ENCODE measurements at places on chromosomes 12 and 14. TPM values are rescaled to one million over a fixed set of nuclear protein-coding genes. Genes with fewer than 3 reads are reported as not detected.

DNA sequence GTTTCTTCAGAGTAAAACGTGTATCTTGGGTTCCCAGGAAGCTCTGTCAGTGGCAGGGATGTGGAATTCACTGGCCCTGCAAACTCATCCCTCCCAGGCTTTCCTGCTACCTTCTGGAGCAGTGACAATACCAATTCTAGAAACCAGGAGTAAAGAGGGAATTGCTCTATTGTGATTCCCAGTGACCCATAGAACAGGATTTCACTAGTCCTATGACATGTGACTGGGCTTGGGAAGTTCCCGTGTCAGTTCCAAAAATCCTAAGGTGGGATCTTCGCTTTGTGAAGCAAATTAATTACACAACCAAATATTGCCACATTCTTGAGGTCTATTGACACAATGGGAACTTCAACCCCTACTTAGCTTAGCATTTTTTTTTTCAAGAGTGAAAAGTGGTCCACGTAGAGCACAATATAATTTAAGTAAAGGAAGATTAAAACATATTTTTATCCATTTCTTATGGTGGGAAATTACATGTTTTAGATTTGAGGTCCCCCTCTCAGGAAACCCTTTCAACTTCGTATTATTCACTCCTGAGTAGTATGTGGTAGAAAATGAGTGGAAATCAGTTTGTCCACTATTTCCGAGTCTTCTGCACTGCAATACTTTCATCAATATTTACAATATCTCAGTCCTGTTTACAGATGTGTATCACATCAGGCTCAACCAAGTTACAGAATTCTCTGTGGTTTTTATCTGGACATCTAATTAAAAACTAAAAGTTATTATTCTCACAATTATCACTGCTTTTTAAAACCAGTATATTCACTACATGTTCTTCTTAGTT lies 88.9 kb upstream of the SOX5 start:
- no peak for DNase-seq

GRCh38 chr12:92278378-92278828 lies 132.8 kb upstream of the BTG1 start:
- DNase-seq: no peak

DNA sequence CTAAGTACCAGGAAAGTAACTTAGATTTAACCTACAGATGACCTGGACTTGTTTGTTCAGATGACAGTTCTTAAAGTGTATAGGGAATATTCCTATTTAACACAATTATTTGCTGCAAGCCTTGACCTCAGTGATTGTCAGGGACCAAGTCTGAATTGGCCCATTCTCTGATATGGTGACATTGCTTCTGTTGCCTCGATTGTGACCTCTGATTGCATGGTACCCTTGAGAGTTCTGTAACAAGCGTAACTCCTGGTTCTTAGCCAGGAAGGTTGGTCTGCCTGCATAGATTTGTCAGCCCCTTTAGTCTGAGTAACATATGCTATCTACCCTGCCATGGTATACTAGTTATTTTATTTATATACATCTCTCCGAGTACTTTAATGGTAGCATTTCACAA lies 93.8 kb upstream of the ALX1 start:
- no peak for DNase-seq

GRCh38 chr12:51004504-51004903 lies 21.7 kb downstream of the SLC11A2 start:
- no peak for DNase-seq

DNA sequence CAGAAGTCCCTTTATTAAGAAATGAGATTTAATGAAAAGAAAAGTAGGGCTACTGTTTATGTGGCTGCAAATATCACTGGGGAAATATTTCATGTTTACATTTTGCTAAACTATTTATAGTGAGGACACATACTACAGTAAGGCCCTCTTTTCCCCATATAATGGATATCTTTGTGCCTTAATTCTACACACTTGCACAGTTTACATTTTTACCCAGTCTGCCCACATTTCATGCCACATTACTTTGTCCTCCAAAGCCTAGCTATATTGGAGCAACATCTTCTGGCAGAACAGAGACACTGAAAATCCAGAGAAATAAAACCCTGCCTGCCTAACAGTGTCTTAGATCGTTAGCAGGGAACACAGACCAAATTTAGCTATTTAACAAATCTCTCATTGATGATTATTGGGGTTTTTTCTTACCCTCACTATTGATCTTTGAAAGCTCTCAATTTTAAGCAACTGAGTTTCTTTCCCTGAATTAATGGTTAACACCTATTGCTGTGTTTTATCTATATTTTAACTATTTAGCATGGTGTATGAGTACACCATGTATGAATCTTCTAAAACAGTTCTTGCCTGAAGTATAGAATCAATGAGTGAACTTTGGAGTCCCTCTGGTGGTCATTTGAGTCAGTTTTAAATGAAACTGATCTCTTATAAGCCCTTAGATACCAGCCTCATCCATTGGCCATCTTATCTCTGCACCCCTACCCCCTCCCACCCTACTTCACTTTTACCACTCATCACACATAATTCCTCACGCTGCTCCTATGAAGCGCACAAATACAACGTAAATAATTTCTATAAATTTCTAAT lies 170.2 kb downstream of the BCAT1 start:
- no peak for DNase-seq

GRCh38 chr14:102586420-102587104 lies 5.9 kb upstream of the RCOR1 start:
- DNase-seq: no peak

DNA sequence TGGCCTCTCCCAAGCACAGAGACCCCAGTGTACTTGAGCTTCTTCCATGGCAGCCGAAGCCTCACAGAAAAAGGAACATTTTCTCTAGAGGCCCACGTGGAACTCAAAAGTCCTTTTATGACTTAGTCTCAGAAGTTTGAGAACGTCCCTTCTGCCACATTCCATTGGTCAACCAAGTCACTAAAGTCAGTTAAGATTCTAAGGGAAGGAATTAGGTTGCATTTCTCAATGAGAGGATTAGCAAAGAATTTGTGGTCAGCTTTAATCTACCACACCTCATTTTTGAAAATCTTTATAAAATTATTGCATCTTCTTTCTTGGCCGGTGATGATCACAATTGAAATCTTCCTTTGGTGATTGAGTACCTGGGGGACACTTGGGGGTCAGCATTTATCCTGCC lies 279.9 kb upstream of the TBX3 start:
- no peak for DNase-seq

- DNase-seq: no peak
These were observed 20.2 kb downstream of the TNFAIP2 start for GRCh38 chr14:103143506-103143905.

- no peak for DNase-seq
These were observed 14.3 kb downstream of the CAMKK2 start for GRCh38 chr12:121282072-121282742.

DNA sequence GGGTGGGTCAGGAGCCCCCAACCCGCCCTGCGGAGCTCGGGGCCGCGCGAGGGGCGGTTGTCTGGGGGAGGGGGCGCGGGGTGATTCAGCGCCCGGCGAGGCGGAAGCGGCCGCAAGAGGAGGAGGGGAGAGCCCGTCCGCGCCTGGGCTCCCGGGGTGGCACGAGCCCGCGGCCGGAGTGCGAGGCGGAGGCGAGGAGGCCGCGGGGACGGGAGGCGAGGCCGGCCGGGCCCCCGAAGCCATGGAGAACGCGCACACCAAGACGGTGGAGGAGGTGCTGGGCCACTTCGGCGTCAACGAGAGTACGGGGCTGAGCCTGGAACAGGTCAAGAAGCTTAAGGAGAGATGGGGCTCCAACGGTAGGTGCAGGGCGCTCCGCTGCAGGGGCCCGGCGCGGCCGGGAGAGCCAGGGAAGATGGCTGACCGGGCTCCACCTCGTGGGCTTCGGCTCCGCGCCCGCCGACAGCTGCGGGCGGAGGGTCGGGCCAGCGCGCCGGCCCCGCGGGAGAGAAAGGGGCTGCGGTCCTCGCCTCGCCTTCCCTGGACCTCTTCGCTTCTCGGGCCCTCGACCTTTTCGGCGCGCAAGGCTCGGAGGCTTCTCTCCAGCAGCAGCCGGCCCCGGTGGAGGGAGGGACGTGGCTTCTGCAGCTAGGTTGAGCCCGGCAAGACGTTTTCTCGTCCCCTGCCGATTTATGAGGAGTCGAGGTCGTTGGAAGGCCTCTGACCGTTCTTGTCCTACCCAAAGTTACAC lies 677 bp downstream of the ATP2A2 start:
- DNase-seq: peak; percentile 64

DNA sequence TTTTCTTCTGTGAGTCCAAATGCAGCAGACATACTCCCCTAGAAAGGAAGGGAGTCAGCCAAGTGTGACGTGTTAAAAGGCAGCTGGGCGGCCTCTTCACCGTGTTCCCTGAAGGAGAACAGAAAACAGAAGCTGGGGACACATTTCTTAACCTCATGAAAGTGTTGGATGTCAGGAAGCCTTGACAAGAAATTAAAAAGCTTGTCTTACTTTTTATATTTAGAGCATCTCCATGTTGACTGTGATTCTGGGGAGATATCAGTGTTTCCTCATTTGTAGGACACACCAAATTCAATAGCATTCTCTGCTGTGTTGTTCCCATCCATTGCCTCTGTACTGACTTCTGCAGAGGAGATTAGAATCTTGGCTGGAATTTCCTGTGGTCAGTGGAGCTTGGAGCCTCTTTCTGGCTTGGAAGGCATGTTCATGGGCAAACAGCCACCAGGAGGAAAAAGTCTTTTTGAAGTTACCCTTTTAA lies 93.7 kb downstream of the RMST start:
- peak; percentile 28 for DNase-seq

Gene TSFM
- total RNA-seq: 35.7 TPM

Gene KRT74
- not detected for total RNA-seq

Gene ITFG2
- total RNA-seq: 37.4 TPM

Gene TUBA1A
- total RNA-seq: 7,184 TPM

Gene AQP6
- total RNA-seq: 0.37 TPM

Gene TSPAN31
- total RNA-seq: 27.2 TPM

Gene IGF1
- total RNA-seq: not detected

Gene PLA2G1B
- total RNA-seq: not detected

Gene RASAL1
- total RNA-seq: not detected

Gene ZBTB1
- 16.6 TPM for total RNA-seq

All from glutamatergic neuron (in vitro differentiated cells).